ENCODE measurements at places on chromosomes 2 and 18.

- no peak for DNase-seq
Measured at GRCh38 chr2:43008388-43008787, 216.0 kb upstream of the HAAO start.

GRCh38 chr2:40455661-40456060 lies 3.8 kb upstream of the SLC8A1 start:
- no peak for DNase-seq

DNA sequence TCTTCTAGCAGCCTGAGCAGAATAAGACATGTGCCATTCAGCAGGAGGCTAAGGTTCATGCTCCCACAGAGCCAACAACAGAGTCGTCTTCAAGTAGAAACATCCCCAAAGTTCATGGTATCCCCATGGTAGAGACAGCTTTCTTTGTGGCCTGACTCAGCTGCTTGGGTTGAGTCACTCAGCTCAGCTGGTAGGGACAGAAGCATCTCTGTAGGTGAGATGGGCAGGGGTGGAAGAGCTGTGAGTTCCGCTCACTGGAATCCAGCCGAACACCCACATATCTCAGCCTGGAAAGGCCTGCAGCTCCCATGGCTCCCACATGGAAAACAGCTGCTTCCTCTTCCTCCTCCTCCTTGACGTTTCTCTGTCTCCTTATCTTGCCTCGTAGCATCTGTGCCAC lies 792.7 kb downstream of the RNF144A start:
- DNase-seq = peak; percentile 34

GRCh38 chr2:2294183-2294690 lies 36.8 kb downstream of the MYT1L start:
- DNase-seq = no peak

GRCh38 chr2:230205034-230205433 lies 14.8 kb downstream of the SP110 start:
- no peak for DNase-seq

GRCh38 chr2:126664234-126664633 lies 8.3 kb downstream of the GYPC start:
- DNase-seq = peak; percentile 45

GRCh38 chr18:77560341-77560992 lies 310.8 kb downstream of the GALR1 start:
- DNase-seq = peak; percentile 33

GRCh38 chr18:59481436-59481835 lies 122.4 kb upstream of the LMAN1 start:
- no peak for DNase-seq

GRCh38 chr2:39469807-39470206 lies 32.7 kb upstream of the MAP4K3 start:
- DNase-seq = peak; percentile 43

DNA sequence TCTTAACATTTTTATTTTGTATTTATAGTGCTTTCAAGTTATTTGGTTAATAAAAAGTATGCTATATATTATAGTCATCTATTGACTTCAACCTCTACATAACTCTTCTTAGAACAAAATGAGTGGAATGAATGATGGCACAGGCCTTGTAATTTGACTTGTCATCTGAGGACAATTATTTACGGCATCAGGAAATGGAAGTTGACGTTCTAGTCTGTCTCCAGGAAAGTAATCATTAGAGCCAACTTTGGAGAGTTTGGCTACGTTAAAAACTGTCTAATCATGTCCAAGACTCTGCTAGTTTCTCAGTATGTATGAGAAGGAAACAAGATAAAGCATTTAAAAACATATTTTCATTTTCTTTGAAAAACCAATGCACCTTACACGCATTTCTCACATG lies 353.6 kb downstream of the ARHGAP15 start:
- DNase-seq = no peak

GRCh38 chr2:180413336-180413735 lies 406.2 kb upstream of the CWC22 start:
- DNase-seq = no peak

GRCh38 chr2:126972279-126972626 lies 73.6 kb downstream of the TEX51 start:
- DNase-seq = no peak

- DNase-seq = no peak
Measured at GRCh38 chr2:97963880-97964279, 31.9 kb downstream of the TMEM131 start.

DNA sequence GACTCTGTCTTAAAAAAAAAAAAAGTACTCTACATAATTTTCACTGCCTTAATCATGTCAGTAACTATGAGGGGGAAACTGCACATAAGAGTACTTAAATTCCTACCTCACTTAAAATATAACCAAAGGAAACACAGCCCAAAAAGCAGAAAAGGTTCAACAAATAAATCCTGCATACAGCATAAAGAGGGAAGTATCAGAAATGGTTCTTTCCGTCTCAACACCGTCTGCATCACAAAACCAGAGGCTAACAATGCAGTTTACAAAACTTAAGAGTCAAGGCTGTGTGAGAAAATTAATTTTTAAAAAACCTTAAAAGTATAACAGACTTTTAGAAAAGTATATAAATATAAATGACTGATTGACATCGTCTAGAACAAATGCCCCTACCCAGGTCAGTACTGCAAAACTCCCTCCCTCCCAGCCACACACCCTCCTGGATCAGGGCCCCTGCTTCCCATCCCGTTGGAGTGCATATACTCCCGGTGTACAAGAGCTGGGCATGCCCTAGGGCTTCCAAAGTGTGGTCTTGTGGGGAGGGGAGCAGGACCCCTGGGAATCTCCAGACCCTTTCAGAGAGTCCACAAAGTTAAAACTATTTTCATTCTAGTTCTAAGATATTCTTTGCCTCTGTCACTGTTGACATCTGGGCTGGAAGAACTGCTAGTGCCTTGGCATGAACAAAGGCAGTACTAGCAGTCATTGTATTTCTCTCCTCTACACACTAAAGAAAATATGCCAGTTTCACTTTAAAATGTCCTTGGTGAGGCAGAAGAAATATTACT lies 67.0 kb upstream of the SERTAD2 start:
- no peak for DNase-seq

- no peak for DNase-seq
Measured at GRCh38 chr2:120394764-120395163, 48.8 kb downstream of the INHBB start.

GRCh38 chr2:239770246-239770639 lies 254.9 kb downstream of the NDUFA10 start:
- DNase-seq = no peak

GRCh38 chr2:118854507-118855345 lies 7.3 kb upstream of the EN1 start:
- no peak for DNase-seq

DNA sequence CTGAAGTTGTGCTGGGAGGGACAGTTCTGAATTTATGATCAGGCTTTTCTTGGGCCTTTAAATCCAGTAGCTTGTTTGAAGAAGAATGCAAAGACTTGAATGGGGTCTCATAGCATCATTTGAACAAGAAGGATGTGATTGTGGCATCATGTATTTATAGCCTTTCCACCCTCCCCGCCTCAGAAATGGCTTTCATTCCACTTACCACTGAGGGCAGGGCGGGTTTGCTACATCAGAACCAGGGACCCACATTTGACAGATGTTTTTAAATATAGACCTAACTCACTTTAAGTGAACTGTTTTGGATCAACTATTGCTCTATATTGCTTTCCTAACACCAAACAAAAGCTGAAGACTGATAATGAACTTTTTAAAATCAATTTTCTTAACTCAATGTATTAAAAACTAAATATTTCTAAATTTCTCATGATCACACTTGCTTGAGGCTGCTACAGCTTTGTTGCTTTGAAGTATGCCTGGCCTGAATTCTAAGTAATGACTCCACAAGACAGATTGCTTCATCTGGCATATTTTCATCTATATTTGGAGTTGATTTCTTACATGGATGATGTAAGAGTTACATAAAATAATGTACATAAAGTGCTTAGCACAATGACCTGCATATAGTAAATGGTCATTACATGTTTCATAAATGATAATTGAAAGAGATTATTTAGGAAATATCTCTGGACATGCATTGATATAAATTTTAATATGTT lies 1552.9 kb upstream of the SLC39A10 start:
- DNase-seq = no peak

- no peak for DNase-seq
Measured at GRCh38 chr18:37424507-37424906, 141.1 kb downstream of the CELF4 start.

DNA sequence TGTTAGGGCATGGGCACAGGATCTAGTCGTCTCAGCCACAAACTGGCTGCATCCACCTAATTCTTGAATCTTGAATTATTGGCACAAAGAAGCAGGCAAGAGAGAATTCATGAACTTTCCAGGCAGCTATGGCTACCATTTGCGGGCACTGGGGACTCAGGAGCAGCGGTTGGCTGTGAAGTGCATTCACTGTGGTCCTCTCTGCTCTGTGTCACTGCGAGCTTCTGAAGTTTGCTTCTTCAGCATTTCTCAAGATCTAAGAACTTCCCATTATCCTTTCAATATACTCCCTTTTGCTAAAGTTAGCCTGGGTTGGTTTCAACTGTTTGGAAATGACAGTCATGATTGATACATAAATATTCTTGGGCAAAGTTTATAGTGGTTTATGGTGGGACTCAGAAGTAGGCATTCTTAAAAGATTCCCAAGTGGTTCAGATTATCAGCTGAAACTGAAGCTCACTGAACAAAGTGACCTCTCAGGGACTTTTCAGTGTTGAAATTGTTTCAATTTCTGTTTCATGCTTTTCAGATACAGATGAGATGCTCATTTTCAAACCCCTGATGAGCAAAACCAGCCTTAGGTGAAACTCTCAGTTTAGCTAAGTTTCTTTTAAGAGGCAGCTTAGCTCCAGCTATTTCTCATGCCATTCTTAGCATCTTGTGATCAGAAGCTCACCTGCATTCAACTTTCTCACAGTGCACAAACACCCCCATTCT lies 1258.3 kb upstream of the GYPC start:
- no peak for DNase-seq

DNA sequence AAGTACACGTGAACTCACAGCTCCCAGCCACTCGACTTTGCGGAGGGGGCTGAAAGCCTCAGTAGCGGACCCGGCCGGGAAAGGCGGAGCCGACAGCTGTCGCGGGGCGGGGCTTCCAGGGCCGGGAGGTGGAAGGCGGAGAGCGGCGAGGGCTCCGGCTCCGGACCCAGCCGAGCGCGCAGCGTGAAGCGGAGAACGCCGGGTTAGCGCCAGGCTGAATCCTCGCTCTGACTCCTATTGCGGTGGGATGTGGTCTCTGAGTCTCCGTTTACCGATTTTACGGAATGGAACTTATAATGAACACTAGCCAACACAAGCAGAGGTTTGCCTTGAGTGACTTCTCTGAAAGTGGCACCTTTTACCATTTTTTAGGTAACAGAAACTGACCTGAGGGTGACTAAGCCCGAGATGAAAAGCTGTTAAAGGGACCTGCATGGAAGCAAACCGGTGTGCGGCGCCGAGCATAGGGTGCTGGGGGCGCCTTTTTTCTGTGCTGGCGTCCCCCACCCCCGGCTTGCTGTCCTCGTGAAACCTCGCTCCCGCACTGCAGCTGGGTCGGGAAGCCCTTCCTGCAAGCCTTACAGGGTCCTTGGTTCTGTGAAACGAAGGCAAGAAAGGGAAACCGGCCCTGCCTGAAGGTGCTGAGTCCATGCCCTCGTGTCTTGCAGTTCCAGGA lies 72.9 kb downstream of the EN1 start:
- DNase-seq = peak; percentile 64

- DNase-seq = no peak
Measured at GRCh38 chr2:161161074-161161706, 962 bp downstream of the TANK start.

GRCh38 chr2:232714969-232715368 lies 17.8 kb downstream of the GIGYF2 start:
- DNase-seq = no peak

DNA sequence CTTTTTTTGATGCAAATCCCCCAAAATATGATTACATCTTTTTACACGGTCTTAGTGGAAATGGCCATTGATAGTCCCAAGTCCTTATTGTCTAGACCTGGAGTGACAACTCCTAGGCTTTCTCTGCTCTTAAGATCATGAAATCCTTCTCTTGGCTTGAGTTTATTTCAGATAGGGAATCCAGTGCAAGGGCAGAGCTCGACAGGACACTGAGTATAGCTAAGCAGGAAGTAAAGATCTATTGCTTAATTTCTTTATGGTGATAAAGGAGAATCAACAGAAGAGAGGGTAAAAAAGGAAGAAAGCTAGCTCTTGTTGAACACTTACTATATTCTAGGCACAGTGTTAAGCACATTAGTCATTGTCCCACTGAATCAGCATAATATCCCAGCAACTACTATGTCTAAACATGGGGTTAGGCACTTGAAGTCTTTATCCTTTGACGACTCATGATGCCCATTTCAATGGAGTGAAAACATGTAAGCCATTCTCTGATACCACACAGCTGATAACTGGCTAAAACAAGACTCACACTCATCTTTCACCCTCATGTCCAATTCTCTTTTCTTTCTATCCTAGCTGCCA lies 74.1 kb upstream of the LRATD1 start:
- no peak for DNase-seq

- no peak for DNase-seq
Measured at GRCh38 chr2:226037526-226037925, 638.0 kb downstream of the NYAP2 start.

- DNase-seq = no peak
Measured at GRCh38 chr18:48615566-48616401, 77.0 kb downstream of the CTIF start.

- DNase-seq = no peak
Measured at GRCh38 chr2:151040039-151040438, 221.6 kb downstream of the RBM43 start.

- DNase-seq = no peak
Measured at GRCh38 chr2:207606399-207606798, 18.8 kb downstream of the METTL21A start.

- DNase-seq = peak; percentile 77
Measured at GRCh38 chr2:73907840-73908452, 15.1 kb downstream of the ACTG2 start.

- DNase-seq = no peak
Measured at GRCh38 chr2:43729491-43730174, 44.2 kb upstream of the DYNC2LI1 start.

DNA sequence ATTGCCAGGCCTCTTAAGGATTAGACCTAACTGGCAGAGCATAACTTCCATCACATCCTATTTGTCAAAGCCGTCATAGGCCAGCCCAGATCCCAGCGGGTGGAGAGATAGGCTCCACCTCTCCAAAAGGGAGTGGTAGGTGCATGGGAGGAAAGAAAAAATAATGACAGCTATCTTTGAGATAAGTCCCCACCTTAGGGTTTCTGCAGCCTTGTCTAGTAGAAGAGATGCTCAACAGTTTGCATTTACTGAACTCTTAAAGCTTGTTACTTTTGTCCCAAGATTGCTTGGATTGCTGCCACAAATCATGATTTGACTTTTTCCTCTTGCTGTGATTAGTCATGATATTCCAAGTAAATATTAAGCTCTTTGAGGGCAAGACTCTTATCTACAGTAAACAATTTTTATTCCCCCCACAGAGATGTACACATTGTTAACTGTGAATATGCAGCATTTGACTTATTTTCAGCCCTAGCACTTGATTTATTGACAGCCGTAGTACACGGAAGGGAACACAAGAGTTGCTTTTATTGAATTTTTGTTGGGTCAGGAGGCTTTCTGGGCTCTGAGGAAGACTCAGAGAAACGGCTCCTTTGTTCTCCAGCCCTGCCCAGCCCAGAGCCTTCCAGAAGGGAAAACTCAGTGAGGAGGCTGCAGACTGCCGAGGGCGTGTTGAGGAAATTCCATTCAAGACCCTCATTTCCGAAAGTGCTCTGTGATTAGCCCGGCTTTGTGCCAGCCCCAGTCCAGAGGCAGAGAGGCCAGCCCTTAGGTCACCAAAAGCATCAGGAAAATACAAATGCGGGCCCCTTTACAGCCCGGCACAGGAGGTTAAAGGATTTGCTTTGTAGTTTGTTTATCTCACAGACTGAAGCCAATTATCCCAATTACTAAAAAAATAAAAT lies 75.5 kb upstream of the ZNF532 start:
- DNase-seq = no peak
